Ecto neural progenitor cell (in vitro differentiated cells): ENCODE measurements at places on chromosomes 3 and 15.

- DNase-seq, result no peak
These were observed 13.4 kb downstream of the FHIT start for GRCh38 chr3:61237858-61238257.

DNA sequence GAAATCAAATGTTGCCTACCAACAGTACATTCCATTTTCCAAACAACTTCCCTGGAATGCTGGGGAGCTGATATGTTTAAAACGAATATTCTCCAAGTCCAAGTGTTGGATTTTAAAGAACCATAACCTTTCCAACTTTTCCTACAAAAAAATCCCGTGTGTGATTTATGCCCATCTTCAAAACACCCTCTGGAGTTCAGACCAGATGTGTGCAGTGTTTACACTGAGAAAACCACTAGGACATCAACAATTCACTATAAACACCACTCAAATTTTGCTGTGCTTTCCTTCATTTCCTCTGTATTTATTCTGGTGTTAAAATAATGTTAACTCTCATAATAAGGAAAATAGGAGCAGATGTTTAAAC lies 2.4 kb downstream of the VGLL4 start:
- DNase-seq, result no peak

DNA sequence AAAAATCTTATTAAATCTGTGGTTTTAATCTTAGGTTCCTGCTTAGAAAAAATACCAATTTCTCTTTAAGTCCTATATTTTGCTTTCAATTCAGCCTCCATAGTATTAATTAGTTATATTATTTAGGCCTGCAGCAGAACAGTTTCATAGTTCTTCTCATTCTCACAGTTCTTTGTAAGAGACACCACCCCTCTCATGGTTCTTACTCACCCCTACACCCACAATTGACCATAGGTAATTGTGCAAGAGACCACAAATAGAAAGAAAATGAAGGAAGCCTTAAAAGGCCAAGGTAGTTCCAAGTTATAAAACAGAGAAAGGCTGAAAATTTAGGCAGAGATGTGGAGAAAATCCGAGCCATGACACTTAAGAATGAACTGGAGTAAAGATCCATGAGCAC lies 415.3 kb downstream of the TIGIT start:
- no peak for DNase-seq

DNA sequence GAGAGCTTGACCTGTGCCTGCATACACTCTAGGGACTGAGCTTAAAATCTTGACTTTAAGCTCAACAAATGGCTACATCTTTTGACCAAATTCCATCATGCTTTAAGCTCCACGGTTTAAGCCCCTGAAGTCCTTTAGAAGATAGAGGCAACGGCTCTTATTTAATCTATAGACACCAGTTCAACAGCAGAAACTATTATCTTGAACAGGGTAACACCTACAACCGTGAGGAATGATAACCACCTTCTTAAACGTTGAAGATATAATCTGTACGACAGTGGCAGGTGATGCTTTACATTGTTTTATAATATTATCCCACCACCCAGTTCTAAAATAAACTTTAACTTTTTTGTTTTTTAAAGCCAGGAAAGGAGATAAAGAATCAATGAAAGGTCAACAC lies 1007.8 kb downstream of the FHIT start:
- no peak for DNase-seq

GRCh38 chr3:107973152-107973551 lies 117.7 kb downstream of the CD47 start:
- DNase-seq, result no peak

- DNase-seq, result no peak
These were observed 65.0 kb downstream of the CCNL1 start for GRCh38 chr3:157094751-157095480.

DNA sequence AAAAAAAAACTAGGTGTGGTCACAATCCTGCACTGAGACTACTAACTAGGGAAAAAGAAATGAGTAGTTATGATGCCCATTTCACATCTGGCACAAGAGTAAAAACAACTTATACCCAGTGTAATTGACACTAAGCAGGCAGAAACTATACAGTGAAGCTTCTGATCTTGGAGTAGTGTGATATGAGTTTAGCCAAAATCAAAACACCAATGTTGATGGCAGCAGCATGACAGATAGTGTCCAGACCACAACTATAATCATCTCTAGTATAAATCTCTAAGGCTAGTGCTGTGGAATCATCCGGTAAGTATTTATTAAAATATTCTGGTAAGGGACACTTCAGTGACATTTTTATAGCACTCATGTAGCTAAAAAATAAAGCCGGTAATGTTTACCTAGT lies 108.5 kb upstream of the EPHA6 start:
- no peak for DNase-seq

DNA sequence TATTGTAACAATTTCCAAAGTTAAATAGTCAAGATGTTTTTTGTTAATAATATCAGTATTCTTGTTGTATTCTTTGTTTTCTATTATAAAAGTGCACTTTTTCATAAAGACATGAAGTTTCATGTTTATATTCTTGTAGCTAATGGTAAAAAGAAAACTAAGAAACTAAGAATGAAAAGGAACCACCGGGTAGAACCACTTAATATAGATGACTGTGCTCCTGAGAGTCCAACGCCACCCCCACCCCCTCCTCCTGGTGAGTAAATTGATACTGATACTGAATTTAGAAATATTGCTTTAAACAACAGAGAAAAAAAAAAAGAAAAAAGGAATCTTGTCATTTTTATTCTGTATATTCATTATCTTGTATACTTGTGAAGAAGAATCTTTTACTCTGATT lies 13.4 kb downstream of the DHFR2 start:
- DNase-seq, result no peak

DNA sequence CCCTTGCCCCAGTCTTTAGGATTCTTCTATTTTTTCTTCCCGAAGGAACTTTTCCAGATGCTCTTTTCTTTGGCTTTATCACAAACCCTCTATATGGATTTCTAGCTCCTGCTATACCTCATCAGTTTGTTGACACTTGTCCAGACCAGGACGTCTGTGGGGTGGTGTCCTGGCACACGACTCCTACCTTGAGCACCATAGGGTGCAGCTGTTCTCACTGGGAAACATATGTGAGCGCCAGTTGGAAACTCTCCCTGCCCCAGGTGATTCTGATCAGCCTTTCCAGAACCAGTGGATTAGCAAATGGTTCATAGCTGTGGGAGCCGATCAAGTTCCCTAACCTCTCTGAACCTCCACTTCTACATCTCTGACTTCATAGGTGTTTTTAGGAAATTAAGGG lies 40.6 kb upstream of the USP3 start:
- no peak for DNase-seq

- DNase-seq, result peak; percentile 47
These were observed 794 bp downstream of the ARPP19 start for GRCh38 chr15:52567871-52568600.

DNA sequence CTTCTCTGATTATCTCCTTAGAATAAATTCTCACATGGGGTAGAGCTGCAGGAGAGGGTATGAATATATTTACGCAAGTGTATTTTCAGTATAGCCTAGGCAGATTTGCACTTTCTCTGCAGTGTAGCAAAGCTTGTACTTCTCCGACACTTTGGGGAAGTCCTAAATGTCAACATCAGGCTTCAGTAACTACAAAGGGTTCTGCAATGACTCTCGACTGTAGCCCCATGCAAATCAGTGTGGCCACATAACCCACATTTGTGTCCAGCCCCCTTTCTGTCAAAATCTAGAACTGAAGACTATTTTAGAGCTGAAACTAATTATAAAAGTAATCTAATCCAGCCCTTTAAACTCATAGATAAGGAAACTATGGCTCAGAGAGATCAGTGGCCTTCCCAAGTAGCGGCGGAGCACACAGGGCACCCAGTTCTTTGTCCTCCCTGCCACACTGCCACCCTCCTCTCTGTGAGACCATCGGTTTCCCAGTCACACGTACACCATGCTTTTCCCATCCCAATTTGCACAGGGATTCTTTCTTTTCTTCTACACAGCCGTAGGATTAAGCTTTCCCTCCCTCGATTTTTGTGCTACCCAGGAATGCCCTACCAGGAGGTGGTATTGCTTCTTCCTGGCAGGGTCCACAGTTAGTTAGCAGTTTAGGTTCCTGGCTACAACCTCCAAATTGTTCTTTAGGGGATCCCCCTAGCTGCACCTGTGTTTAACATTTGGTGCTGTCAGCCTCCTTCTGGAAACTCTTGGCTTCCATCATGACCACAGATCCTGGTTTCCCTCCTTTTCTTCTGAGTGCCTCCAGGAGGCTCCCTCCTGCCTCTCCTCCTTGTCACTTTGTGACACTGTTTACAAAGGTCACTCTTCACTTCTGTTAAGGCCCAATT lies 22.9 kb downstream of the MRAS start:
- no peak for DNase-seq

- no peak for DNase-seq
These were observed 139.3 kb downstream of the NFKBIZ start for GRCh38 chr3:101988596-101988995.

DNA sequence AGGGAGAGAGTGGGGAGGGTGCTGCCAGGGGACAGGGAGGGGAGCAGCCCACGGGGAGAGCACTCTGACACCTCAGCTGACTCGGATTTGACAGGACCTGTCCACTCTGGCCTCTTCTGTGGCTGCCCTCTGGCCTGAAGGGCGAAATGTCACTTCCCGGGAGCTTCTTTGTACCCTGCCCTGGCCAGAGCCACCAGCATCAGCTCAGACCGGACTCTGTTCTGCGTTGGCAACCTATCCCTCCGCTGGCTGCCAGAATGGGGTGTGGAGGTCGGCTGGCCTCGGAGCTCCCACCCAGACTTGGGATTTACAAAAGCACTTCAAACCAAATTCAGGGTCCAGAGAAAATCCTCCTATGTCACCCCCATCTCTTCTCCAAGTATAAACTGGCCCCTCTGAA lies 336.7 kb upstream of the FRG2C start:
- no peak for DNase-seq

DNA sequence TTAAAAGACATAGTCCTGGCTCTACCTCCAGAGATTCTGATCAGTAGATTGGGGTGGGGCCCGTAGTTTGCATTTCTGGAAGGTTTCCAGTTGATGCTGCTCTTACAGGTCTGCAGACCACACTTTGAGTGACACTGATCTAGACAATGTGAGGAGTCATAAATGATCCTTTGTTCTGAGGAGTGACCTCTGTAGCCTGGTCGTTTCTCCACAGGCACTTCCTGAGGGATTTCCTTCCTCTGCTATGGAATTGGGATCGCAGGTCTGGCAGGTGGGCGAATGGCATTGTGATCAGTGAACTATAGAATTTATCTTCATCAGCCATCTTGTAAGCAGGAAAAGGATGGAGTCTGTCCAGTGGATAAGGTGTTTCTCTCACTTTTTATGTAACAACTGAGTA lies 5.5 kb downstream of the GFM1 start:
- no peak for DNase-seq

- no peak for DNase-seq
These were observed 36.2 kb downstream of the PFN2 start for GRCh38 chr3:149934524-149934923.

GRCh38 chr3:108403686-108404345 lies 106.6 kb downstream of the MYH15 start:
- no peak for DNase-seq

DNA sequence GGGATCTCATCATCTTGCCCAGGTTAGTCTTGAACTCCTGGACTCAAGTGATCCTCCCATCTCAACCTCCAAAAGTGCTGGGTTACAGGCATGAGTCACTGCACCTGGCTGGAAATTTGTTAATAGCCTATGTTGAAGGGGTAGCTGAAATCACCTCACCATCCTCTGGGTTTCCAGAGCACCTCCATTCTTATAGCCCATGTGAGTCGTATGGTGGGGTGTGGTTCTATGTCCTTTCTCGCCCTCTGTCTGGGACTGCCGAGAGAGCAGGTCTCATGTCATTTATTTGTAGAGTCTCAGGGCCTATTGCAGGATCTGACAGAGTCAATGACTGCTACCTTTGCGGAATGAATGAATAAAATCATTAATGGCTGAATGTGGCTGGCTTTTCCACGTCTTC lies 20.9 kb downstream of the CEMIP start:
- no peak for DNase-seq

GRCh38 chr3:143978263-143978631 lies 6.6 kb downstream of the DIPK2A start:
- no peak for DNase-seq
